ACHN (cell line): ENCODE measurements at places on chromosomes 12 and 14.

DNA sequence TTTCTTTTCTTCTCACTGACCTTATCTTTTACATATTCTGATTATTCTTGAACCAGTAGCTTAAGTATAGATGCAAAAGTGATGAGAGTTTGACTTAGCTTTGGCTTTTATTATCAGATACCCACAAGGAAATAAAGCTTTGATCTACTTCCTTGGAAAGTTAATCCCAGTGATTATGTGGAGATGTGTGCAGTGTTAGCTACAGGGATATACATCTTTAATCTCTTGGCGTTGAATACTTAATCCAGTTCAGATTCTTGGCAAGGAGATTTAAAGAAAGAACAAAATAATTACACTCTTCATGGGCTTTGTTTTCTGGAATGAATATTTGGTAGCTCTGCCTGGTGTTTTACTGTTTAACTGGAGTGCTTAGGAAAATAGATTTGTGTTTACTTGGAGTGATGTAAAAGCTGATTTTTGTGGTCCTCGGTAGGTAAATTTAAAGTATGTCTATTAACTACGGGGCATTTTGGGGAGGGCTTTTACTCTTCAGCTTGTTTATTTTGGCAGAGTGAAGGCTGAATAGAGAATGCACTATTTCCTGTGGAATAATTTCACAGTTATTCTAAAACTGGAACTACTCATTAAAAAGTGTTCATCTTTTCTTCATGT lies 150.1 kb upstream of the LRIG3 start:
- DNase-seq, result no peak

DNA sequence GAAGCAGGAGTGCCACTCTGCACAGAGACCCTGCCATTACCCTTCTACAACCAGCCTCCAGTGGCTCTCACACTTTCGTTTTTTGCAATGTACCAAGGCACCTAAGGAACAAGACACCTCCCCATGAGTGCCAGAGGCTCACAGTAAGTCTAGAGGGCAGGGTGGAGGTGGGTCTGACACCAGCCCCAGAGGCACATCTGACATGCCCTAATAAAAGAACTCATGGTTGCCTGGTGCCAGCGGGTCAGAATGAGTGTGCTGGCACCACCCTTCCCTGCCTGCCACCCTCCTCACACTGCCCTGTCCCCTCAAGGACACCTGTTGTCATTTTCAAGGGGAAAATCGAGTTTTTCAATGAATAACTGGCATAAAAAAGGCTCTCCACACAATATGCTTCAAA lies 161.2 kb downstream of the FOXN3 start:
- no peak for DNase-seq

DNA sequence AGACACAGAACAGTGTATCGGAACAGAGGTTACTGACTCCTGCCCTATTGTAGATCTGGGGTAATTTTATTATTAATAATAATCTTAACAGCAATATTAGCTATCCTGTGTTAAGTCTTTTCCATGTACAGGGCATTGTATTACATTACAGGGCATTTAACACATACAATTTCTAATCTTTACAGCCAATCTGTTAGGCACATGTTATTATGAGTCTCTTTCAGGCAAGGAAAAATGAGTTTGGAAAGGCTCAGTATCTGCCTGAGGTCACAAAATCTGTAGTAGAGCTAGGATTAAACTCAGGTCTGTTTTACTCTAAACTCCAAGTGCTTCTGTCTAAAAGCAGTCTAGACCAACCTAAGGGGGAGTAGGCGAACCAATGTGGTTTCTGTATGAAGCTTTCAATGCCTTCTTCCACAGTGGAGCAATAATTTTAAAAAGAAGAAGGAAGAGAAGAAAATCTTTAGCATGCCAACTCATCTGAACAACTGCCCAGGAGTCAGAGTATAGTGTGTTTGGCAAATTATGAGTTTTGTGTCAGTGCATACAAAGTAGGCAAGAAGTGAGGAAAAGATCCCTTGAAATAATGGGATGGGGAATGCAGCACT lies 192.6 kb downstream of the CHST11 start:
- no peak for DNase-seq

GRCh38 chr12:47073951-47074350 lies 5.5 kb upstream of the PCED1B start:
- DNase-seq, result no peak

DNA sequence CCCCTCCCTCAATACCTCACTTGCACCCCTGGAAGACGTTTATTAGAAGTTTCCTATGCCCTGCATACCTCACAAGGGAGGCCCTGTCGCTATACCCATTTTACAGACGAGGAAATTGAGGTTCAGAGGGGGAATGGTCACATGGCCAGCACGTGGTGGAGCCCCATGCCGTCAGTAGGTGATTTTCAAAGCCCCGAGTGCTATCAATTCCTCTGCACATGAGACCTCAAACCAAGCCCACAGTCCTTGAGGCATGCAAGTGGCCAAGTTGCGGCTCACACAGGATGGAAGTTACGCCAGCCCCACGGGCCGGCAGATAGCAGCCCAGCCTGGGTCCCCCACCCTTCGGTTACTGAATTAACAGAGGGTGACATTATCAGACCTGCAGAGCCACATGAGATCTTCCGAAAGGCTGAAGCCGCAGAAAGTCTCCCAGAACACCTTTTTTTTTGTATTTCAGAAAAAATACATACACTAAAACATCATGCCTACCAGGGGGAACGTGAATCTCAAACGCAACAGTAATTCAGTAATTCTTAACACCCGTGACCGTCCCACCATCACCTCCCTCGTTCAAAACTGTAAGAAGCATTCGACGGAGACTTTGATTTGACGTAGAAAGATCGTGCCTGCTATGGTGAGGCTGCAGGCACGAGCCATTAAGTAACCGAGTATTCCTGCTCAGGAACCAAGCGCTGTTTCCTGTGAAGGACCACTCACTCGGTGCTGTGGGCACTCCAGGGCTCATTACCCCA lies 129.0 kb downstream of the RFLNA start:
- no peak for DNase-seq

- no peak for DNase-seq
Measured at GRCh38 chr12:131220331-131220685, 266.6 kb downstream of the ADGRD1 start.

GRCh38 chr12:40435251-40435650 lies 210.5 kb downstream of the LRRK2 start:
- DNase-seq, result no peak

- DNase-seq, result peak; percentile 51
Measured at GRCh38 chr12:52837413-52837741, 3.3 kb upstream of the KRT79 start.

GRCh38 chr12:101902641-101903040 lies 25.3 kb downstream of the DRAM1 start:
- DNase-seq, result no peak

DNA sequence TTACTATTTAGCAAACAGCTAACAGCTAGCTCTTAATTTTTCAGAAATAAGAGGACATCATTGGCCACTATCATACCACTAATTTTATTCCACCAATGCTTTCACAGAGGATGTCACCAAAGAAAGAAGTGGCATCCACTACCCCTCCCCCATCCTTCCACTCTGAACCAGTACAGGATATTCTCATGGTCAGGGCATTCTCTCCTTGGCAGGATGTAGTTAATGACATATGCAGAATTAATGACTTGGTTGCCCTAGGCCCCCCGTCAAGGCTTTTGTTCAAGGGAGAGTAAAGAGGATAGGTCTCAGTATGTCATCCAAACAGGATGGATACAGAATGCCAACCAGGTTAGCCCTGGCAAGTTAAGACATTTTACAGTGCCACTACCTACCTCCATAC lies 18.9 kb upstream of the NUP107 start:
- peak; percentile 19 for DNase-seq

GRCh38 chr12:1827826-1828805 lies 7.8 kb downstream of the LRTM2 start:
- no peak for DNase-seq

GRCh38 chr12:50806176-50806575 lies 36.5 kb upstream of the TMPRSS12 start:
- no peak for DNase-seq

- no peak for DNase-seq
Measured at GRCh38 chr14:95664546-95664945, 21.7 kb upstream of the TCL1B start.

DNA sequence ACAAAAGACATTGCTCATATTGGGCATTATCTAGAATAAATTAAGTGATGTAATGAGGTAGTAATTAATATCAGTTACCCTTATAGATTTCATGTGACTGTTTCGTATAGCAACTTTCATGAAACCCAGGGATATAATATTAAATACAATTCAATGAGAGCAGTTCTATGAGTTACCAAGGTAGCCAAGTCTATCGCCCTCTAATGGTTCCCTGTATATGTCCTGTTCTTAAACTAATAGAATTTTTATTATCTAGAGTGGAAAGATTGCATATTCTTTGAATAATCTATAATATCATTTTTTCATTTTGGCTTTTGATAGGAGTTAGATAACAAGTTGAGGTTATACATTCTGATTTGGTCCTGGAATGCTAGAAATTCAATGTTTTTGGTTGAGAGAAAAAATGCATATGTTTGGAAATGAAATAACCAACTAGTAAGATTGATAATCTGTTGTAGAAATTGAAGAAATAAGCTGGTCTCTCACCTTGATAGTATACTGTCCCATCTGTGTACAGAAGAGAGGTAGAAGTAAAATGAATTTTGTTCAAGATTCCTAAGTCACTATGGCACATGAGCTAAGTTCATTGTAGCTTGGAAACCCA lies 59.7 kb downstream of the SCFD1 start:
- DNase-seq, result peak; percentile 31

- DNase-seq, result peak; percentile 66
Measured at GRCh38 chr14:74302152-74302628, 544 bp downstream of the ABCD4 start.

GRCh38 chr14:66509874-66510273 lies 1.9 kb downstream of the GPHN start:
- DNase-seq, result peak; percentile 17

GRCh38 chr14:100804558-100805309 lies 21.2 kb upstream of the MEG3 start:
- DNase-seq, result no peak

DNA sequence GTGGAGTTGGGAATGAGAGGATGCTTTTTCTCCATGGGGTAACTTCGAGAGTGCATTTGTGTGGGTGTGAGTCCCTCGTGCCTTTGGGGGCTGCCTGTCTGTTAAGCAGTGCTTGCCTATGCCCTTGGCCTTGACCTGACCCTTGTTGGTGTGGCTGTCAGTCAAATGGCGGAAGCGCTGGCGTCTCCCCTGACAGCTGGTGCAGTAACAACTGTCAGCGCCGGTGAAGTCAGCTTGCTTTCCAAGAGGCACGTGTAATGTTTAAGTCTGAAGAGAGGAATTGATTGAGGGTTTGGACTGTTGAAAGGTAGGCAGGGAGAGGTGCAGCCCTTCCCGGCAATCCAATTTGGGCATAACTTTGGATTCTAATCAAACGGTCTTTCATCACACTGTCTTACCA lies 211.3 kb downstream of the AACS start:
- no peak for DNase-seq

- DNase-seq, result no peak
Measured at GRCh38 chr14:72616294-72616693, 277.6 kb downstream of the DPF3 start.

GRCh38 chr12:132638541-132639408 lies 20.2 kb downstream of the P2RX2 start:
- DNase-seq, result peak; percentile 47

DNA sequence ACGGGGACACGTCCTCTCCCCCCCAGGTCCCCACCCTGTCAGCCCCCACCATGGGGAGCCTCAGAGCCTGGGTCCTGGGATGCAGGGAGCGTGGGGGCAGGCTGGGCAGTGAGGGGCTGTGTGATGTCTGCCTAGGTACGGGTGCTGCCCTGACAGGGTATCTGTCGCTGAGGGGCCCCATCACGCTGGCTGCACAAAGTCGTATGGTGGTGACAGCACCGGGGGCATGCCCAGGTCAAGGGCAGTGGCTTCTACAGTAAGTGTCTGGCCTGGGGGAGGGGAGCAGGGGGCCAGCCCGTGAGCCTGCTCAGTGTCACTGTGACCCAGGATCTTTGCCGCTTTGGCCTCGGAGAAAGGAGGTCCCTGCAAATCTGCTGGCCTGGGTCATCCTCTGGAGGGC lies 23.3 kb downstream of the PAPLN start:
- no peak for DNase-seq

- DNase-seq, result peak; percentile 30
Measured at GRCh38 chr12:95547522-95548055, 3.7 kb downstream of the USP44 start.
